Neural progenitor cell (in vitro differentiated cells): ENCODE measurements at places on chromosomes 3 and 15.

DNA sequence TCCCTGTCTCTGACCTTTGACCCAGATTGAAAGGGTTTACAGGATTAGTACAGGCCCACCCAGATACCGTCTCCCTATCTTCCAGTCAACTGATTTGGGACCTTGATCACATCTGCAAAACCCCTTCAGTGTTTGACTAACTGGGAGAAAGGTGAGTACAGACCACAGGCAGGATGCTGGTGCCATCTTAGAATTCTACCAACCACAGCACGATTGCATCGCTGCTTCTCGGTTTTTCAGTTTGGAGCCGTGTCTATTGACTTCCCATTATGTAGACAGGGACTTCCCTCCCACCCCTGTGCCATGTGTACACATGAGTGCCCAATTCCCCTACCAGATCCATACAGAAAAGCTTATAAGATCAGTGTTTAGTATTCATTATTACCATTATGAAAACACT is 6.6 kb upstream of the KLF13 start:
- peak; percentile 68 for DNase-seq

DNA sequence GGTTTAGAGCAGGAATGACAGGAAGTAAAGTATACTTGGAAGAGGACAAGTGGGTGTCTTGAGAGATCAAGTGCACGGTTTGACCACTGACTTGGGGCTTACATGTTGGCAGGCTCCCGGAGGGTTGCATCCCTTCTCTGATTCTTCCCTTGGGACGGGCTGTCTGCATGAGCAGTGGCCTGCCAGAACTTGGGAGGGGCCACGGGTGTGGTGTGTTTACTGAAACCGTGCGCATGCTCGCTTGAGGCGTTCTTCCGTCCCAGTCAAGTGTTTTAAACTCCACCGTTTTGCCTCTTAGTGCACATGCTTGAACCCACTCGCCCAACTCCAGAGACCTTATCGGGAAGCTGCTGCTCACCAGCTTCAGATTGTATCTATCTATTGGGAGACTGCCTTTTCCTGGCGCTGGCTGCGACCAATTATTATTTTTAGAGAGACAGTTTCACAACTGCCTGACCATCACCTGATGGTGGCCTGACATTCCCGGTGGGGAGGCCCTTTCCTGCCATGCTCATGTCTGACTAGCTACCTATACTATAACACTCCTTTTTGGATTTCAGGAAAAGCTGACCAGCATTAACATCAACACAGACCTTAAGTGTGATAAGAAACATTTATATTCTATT is 14.9 kb upstream of the C3orf22 start:
- no peak for DNase-seq

- no peak for DNase-seq
Measured at GRCh38 chr3:5754602-5755001, 567.1 kb downstream of the EDEM1 start.

DNA sequence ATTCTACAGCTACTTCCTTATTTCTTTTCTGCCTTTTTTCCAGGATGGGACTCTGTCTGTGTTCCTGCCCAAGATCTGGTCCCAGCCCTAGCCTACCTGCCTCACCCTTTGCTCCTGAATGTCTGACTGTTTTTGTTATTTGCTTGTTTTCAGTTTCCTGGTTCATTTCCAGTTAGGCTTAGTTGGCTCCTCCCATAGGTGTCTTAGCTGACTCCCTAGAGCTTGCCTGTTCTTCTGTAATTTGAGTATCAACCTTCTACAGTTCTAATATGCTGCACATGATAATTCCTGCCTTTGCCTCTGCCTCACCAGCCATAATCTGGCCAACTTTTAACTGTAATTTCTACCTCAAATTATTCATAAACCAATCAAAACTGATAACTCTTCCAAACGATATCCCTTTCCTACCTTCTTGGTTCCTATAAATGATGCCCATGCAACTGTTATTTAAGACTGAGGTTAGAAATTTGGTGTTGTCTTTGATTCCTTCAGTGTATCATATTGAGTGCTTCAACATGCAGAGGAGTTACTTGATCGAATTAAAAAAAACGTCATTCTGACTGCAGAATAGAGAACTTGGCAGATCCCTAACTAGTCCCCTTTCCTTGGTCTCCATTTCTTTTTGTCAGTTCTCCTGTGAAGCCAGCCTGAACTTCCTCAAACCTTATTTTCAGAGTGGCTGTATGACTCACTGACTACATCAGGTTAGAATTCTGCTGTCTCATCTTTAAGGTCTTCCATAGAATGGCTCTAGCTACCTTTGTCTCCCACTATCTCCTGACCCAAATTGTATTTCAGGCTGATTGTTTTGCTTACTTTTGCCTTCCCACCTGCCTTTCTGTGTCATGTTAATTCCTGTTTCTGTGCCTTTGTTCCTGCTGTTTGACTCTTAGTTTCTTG is 8.4 kb downstream of the GOLM2 start:
- DNase-seq: no peak

DNA sequence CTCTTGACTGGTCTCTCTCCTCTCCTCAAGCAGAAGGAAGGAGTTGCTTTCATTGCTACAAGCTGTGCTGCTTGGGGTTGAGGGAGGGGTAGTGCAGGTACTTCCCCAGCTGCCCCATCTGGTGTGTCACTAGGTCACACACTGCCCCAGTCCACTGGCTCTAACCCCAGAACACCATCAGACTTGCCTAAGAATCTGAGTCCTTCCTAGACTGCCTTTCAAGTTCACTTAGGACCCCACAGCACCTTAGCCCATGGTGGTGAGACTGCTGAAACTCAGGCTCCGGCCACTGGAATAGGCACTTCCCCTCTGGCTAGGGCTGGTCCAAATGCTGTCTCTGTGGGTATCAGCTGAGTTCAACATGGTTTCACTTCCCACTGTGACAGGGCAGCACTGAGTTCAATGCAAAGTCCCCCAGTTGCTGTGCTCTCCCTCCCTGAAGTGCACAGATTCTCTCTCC is 279.7 kb upstream of the GOLGA6L4 start:
- DNase-seq: no peak

- DNase-seq: no peak
Measured at GRCh38 chr3:59727902-59728586, 678.2 kb upstream of the CFAP20DC start.

DNA sequence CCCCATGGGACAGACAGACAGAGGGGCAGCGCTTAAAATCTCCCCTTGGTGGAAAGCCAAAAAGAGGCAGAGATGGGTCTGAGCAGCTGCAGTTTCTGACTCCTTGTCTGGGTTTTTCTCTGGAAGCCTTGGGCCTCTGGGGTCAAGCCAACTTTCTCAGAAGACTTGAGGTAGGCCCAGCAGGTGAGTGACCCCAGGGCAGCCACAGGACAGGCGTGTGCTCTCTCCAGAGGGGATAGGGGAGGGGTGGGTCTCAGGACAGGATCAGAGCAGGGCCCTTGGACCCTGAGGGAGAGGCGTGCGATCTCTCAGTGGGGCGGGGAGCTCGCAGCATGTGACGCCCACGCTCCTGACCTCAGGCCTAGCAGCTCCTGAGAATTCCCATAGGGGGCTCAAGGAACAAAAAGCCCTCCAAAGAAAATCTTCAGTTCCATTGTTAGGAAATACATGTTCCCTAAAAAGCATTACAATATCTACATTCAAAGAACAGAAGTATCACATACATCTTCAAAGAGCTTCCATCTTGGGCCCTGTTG is 34.6 kb upstream of the DUSP7 start:
- DNase-seq: peak; percentile 44

GRCh38 chr3:8657804-8658305 is 13.3 kb upstream of the SSUH2 start:
- no peak for DNase-seq

GRCh38 chr3:186638259-186638658 is 1.9 kb upstream of the FETUB start:
- DNase-seq: no peak

DNA sequence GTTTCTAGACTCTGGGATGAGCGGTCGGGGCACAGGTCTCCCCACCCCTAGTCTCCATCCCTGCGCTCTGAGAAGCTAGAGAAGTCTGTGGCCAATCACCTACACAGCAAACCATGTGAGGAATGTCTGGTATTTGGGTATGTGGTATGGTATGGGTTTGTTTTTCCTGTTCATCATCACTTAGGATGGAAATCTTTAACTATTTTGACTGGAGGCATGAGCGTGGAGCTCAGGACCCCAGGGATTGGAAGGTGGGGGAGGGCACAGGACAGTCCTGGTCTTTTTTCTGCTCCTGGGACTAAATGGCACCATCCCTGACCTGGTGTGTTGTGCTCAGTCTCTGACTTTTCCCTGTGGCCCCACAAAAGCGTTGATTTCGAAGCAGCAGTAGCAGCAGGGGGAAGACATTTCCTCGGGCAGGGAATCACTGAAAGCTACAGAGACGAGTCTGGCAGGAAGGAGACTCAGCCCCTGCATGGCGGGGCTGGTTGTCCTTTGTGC is 191.7 kb upstream of the TPM1 start:
- DNase-seq: peak; percentile 26
